ENCODE measurements at places on chromosomes 16 and 17.

GRCh38 chr16:4169415-4169814 is 53.2 kb upstream of the ADCY9 start:
- DNase-seq: no peak

DNA sequence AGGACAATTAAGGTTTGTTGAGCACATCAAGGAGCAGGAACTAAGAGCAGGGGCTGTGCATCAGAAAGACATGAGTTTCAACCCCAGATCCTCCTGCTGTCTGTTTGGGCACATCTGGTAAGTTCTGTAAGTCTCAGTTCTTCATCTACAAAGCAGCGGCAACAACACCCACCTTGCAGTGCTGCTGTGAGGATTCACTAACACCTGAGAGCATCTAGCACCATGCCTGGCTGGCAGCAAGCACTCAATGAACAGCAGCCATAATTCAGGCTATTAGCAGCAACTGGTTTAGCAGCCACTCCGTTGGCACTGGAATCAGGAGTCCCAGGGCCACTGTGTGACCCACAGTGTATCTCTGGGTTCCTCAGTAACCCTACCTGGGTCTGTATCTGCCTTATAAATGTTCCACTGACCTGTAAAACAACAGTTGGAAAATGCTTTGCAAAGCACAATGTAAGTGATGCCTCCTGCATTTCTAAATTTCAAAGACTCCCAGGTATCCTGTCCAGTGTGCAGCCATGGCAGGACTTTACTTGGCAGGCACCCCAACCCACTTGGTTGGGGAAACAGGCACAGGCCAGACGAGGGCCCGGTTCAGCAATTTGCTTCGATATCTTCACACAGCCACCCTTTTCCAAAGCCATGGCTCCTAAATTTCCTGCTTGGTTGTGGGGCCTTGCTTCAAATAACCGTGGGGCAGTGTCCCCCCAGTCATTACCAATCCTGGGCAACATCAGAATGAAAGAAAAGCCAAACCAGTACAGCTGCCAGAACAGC is 4.2 kb downstream of the ST3GAL2 start:
- no peak for DNase-seq

- DNase-seq: no peak
These were observed 1.3 kb upstream of the BAIAP2 start for GRCh38 chr17:81033535-81034167.

- DNase-seq: no peak
These were observed 28.3 kb downstream of the STH start for GRCh38 chr17:46027048-46027975.

DNA sequence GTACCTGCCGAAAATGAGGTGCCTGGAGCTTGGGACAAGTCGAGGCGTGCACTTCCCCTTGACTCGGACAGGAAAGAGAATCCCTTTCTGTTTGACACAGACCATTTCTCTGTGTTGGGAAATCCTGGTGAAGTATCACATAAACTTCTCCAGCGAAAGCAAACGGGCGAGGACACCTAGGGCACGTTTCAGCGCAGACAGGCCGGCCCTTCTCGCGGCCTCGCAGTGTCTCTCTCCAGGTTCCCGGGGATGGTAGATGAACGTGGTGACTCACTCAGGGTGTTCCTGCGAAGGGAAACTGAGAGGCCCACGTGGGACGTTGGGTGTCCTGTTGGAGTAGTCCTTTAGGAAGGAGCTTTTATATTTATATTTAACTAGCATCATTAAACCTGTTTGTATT is 36.3 kb upstream of the ZNF750 start:
- no peak for DNase-seq

DNA sequence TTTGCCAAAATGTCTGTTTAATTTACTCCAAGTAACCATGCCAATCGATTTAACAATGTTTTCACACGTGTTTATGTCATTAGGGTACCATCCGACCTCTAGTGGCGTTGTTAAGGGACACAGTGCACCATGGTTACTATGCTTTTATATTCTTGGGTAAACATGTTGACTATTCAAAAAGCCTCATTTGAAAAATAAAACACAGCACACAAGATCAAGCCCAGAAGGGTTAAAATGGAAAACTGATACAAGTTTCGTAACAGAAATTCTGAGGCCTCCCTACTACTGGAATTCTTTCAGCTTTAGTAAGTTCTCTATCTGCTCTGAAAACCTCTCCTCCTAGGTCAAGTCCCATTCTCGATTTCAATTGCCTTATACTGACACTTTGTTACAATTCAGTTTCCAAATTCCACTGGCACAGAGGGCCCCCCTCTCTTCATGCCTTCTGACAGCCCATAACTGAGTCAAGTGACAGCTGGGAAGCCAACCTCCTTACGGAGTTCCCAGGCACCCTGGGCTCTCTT is 2.1 kb downstream of the CFAP20 start:
- DNase-seq: no peak

DNA sequence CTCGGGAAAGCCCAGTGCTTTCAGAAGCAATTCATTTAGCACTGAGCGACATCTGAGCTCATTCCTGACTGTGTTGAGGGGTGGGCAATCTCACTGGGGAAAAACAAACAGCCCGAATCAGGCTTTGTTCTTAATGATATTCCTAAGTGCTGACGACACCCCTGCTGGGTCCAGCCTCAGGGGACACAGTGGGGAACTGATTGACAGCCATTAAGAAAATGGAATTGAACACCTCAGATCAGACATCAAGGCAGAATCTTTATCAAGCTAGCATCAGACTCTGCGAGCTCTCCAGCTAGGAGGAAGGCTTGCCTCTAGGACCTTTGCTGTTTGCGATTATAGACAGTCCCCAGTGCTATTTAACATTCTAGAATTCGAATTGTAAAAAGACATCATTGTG is 22.5 kb upstream of the LYRM9 start:
- no peak for DNase-seq

DNA sequence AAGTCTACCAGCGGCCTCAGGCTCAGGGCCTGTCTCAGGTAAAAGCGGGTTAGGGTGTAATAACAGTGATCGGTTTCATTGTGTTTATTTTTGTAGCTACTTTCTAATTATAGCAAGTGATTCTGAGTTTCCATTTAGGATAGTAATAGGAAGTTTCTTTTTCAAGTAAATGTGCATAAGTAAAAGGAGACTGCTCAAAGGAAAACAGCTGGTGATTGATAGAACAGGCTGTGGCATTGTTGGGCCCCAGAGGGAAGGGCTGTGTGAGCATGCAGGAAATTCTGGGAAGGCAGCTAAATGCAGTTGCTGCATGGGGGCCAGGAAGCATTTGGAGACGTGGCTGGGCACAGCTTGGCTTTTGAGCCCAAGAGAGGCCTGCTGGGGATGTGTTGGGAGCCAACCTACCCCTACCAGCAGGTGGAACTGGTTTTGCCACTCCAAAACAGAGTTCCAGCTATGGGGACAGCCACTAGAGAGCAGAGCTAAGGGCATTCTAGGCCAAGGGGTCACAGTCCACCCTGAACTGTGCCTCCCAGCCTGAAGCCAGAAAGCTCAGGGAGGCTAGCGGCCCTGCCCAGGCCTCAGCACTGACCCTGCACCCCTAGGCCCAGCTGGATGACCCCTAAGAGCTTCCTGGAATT is 12.6 kb downstream of the SNX20 start:
- no peak for DNase-seq

GRCh38 chr17:48259694-48260291 is 152.2 kb downstream of the SNX11 start:
- DNase-seq: no peak

GRCh38 chr17:76868669-76869495 is 678 bp downstream of the MGAT5B start:
- peak; percentile 40 for DNase-seq

GRCh38 chr16:68070249-68070730 is 14.9 kb upstream of the NFATC3 start:
- no peak for DNase-seq

GRCh38 chr17:67700725-67701119 is 17.0 kb upstream of the NOL11 start:
- DNase-seq: no peak

- no peak for DNase-seq
These were observed 12.2 kb downstream of the N4BP1 start for GRCh38 chr16:48597563-48598387.

DNA sequence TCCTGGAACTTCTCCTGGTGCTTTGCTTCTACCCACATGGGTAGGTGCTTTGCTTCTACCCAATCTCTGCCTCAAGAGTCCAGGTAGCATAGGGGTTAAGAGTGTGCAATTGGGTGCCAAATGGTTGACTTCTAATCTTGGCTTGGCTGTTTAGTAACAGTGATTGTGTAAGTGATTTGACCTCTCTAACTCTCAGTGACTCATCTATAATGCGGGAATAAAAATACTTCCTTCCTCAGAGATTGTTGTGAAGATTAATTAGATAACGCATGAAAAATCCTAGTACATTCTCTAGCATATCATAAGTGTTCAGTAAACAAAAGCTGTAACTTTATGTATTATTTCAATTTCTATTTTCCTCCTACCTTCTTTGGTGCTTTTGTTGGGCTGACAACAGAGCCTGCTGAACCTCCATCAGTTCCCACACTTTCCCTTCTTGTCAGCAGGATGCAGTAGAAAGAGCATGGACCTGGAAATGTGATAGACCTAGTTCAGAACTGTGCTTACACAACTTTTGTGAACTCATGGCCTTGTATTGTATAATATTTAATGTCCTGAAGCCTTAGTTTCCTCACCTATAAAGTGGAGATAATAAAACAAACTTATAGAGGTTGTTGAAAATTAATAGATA is 72.9 kb upstream of the SMIM36 start:
- no peak for DNase-seq

DNA sequence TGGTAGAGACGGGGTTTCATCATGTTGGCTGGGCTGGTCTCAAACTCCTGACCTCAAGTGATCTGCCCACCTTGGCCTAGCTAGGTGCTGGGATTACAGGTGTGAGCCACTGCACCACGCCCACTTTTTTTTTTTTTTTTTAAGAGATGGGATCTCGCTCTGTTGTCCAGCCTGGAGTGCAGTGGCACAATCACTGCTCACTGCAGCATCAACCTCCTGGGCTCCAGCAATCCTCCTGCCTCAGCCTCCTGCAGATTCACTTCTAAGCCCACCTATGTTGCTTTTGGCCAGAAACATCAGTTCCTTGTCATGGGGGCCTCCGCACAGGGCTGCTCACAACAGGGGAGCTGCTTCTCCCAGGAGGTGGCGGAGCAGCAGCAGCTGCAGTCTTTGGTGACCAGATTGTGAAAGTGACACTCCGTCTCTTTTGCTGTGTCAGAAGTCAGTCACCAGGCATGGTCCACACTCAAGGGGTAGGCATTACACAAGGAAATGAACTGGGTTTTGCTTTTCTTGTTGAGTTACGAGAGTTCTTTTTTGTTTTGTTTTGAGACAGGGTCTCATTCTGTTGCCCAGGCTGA is 4.5 kb upstream of the NME4 start:
- no peak for DNase-seq

GRCh38 chr16:69250081-69250480 is 61.1 kb upstream of the VPS4A start:
- no peak for DNase-seq

DNA sequence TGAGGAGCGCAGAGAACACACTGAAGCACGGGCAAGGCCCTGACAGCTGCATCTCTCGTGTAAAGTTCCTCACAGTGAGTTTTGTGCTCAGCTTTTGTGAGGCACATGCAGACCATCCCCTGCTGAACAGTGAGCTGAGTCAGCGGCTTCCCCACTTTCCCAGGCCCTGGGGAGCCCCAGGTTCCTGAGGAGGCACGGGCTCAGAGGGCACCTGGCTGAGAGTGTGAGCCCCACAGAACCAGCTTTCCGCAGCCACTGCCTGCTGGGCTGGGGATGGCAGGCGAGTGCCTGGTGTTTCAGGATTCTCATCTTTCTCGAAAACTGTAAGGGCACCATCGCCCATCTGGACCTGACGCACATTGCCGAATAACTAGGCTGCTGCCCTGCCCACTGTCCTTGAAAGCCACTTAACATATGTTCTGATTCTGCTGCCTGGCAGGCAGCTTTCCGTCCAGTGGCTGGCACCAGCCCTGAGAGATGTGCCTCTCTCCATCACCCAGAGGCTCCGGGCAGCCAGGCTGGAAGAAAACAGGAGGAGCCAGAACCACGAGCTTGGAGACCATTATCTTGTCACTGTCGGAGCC is 266.7 kb upstream of the FOXF1 start:
- no peak for DNase-seq

GRCh38 chr16:16151315-16151714 is 72.0 kb downstream of the ABCC6 start:
- DNase-seq: no peak

DNA sequence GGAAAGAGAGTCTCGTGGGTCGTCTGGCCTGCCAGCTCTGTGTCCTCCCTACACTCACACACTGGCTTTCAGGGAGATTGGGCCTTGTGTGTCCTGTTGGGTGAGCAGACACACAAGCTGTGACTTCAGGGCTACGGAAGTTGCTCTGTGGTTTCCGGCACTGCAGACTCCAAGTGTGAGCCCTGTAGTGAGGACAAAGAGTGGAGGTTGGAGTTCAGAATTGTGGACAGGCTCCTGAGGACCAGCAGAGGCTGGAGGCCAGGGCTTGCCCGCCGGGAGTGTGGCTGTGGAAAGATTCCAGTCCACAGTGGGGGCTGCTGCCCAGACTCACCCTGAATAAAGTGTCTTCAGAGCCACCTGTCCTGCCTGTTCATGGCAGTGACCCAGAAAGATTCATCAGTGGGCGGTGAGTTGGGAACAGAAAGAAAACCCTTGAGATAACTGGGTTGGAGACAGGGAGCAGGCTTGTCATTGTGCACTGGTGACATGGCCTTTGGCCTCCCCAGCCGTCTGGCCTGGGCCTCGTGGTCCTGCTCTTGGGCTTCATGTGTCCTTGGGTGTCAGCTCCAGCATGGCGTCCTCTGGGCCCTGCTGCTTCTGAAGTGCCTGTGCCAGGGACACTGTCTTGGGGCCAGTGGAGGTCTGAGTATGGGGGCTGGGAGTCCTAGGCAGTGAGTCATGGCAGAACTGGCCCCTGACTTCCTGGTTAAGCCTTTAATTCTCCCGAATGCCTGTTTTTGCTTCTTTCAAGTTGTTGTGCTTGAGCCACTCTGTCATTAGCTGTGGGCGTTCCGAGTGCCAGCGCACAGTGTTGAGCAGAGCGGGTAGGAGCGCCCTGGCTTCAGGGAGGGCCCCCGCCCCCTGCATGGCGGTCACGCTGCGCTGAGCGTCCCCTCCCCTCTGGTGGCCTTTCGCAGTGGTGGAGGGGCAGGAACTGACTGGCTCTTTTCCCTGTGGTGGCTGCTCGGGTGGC is 19.9 kb upstream of the ZNF750 start:
- peak; percentile 61 for DNase-seq

- DNase-seq: no peak
These were observed 400.1 kb upstream of the ERCC4 start for GRCh38 chr16:13519871-13520270.

GRCh38 chr16:54135361-54136275 is 151.0 kb downstream of the IRX3 start:
- no peak for DNase-seq

DNA sequence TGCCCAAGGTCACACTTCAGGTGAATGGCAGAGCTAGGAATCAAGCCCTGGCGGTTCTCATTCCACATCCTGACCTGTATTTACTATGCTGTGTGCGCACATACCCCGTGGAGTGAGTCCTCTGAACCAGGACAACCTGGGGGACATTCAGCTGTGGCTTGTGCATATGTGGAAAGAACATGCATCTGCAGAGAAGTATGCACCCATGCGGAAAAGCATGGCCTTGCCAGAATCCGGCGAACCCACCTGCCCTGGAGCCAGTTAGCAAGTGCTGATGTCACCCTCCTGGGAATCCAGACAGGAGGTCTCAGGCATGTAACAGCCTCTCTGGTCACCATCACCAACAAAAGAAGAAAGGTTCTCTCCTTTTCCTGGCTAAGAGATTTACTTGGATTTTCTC is 1.9 kb downstream of the RASL10B start:
- DNase-seq: no peak

GRCh38 chr17:42135664-42136653 is 13.4 kb downstream of the HSPB9 start:
- DNase-seq: no peak

Measured in activated naive CD8-positive, alpha-beta T cell treated with anti-CD3 and anti-CD28 coated beads for 36 hours (primary cell).